Mucosa of gallbladder (tissue), 1 donor: ENCODE measurements at places on chromosomes 5 and 9.

- no peak for DNase-seq
Measured at GRCh38 chr9:11871852-11872251, 821.3 kb upstream of the TYRP1 start.

DNA sequence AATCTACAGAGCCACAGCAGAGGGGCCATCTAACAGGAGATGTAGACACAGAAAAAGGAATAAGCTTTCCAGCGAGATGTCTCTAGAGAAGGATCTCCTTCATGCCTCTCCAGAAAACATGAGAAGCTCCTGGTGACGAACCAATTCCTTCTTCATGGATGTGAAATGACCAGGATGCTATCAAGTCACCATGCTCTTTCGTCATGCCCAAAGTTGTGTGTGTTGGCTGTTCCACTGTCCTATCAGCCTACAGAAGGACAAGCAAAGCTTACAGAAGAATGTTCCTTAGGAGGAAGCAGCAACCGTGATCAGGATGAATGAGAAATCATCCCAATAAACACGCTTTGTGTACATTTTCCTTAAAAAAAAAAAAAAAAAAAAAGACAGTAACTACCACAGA lies 54.4 kb downstream of the ALDH7A1 start:
- DNase-seq: no peak

- DNase-seq: no peak
Measured at GRCh38 chr9:6052293-6052919, 37.0 kb upstream of the RANBP6 start.

DNA sequence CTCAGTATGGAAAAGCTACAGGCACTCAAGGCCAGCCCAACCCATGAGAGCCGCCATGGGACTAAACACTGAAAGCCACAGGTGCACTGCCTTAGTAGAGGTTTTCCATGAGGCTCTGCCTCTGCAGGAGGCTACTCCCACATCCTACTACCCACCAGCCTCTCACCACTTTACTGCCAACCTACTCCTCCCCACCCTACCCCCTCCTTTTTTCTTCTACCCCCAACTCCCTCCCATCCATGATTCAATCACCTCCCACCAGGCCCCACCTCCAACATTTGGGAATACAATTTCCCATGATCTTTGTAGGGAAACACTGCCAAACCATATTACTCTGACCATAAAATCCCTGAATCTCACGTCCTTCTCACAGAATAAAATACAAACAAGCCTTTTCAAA lies 101.6 kb upstream of the CTSV start:
- DNase-seq: no peak

DNA sequence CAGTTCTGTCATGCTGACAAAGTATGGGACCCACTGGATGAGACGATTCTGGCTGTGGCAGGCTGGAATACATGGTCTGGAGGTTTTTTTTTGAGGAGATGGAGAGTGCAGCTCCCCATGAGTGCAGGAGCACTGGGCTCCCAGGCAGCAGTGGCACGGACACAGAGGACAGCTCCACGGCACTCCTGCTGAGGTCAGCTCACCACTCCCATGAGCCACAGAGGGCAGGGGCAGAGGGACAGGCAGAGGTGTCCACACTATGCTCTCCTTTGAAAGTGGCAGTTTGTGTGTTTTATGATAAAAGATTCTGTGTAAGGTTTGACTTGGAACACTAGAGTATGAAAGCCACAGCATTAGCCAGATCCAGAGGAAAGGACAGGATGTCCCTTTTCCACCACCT lies 114.4 kb downstream of the UBE2R2 start:
- DNase-seq: no peak

- no peak for DNase-seq
Measured at GRCh38 chr5:41656597-41656996, 146.2 kb upstream of the PLCXD3 start.

DNA sequence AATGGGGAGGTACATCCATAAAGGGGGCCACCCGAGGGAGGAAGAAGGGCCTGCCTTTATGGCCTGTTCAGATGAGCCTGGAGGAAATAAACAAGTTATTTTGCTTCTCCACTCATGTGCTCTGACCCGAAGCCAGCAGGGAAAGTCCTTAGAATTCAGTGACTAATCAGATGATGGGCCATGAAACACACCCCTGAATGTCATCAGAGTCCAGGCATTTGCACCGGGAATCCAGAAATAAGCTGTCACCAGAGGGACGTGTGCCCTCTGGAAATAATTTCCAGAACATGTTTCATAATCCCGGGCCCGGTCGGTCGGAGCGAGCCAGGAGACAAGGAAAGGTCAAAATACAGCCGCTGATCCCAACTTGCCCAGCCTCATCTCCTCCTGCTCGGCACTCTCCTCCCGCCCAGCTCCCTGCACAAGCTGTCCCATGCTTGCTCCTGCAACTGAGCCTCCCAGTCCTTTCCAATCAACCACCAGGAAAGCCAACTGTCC lies 73.6 kb upstream of the ZNF622 start:
- peak; percentile 84 for DNase-seq

DNA sequence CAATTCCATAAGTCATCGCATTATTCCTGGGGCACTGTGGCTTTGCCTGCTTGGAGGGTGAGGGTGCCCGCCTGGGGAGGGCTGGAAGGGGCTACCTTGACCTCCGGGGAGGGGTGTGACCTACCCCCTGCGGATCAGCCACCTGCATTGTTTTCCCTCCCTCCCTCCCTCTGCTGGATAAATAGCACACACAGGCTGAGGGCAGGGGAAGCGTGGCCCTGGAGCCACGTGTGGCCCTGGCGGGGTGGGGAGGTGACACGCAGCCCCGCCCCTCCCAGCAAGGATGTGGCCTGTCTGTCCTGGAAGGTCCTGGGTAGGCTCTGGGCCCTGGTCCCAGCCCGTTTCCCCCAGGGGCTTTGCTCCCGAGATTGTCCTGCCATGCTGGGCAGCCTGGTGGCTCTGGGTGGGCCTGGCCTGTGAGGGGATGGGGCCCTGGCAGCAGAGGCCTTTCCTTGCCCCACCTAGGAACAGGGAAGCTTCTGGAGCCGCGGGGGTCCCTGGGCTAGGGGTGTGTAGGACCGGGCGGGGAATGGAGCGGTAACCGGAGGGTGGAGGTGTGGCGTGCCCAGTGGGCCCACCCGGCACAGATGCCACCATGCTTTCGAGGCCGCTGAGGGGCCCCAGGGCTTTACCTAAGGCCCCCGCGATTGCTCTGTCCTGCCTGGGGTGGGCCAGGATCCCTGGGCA lies 33.4 kb downstream of the RXRA start:
- no peak for DNase-seq

GRCh38 chr5:1349246-1349645 lies 4.3 kb upstream of the CLPTM1L start:
- no peak for DNase-seq
